Stimulated activated CD4-positive, alpha-beta T cell treated with anti-CD3 and anti-CD28 coated beads, Interleukin-1b, Interleukin-23, amount 100 ng/mL, for 24 hours (primary cell): ENCODE measurements at places on chromosomes 3 and 15.

- DNase-seq: no peak
Measured at GRCh38 chr3:8353364-8353763, 148.3 kb upstream of the LMCD1 start.

- no peak for DNase-seq
Measured at GRCh38 chr3:73213896-73214295, 152.4 kb downstream of the EBLN2 start.

- DNase-seq: no peak
Measured at GRCh38 chr3:184129012-184129411, 6.1 kb upstream of the EIF2B5 start.

DNA sequence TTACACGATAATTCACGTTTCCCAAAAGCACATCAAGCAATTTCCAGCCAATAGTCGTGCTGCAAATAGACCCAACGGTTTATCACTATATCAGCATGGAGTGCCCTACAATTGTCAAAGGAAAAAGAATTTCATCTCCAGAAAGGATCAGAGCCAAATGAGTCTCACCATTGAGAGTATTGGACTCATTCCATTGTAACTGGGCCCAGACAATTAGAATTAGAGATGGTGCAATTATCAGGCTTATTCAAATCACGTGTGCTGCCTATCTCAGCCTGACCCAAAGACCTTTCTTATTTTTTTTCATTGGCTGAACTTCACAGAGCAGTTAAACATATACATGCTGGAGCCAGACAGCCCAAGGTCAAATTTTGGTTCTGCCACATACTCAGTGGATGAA is 87.0 kb upstream of the LRTM1 start:
- DNase-seq: no peak

DNA sequence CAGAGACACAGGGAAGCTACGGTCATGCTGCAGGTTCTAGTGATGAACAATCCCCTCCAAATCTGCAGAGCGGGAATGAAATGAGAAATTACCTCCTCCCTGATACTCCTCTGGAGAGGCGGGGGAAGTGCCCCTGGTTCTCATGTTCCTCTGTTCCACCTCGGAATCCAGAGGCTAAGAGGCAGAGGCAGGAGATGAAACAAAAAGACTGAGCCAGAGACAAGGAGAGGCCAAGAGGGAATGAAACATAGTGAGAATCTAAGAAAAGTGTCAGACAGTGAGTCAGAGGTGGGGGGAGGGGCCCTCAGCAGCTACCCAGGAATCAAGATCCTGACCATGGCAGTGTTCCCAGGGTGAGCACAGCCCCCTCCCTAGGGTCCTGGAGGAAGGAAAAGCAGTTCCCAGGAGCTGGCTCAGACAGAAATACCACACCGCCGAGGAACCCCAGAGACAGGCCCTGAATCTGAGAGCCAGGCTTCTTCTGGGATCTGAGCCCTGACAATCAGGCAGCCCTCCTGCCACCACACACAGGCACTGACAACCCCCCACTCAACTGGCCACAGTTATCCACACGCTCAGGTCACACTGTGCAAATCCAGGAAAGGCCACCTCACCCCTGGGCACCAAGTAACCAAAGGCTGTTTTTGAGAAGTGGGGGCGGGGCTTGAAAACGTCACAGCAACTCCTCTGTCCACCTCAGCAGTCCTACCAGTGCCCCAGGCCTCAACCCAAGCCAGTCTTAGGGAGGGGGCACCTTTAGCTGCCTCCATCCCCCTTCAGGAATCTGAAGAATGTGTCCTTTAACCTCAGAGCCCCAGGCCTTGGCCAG is 2.4 kb downstream of the CSRNP1 start:
- DNase-seq: peak; percentile 58

- DNase-seq: no peak
Measured at GRCh38 chr3:27696906-27697305, 25.2 kb downstream of the EOMES start.

GRCh38 chr3:186308549-186308948 is 53.5 kb downstream of the DGKG start:
- DNase-seq: no peak

DNA sequence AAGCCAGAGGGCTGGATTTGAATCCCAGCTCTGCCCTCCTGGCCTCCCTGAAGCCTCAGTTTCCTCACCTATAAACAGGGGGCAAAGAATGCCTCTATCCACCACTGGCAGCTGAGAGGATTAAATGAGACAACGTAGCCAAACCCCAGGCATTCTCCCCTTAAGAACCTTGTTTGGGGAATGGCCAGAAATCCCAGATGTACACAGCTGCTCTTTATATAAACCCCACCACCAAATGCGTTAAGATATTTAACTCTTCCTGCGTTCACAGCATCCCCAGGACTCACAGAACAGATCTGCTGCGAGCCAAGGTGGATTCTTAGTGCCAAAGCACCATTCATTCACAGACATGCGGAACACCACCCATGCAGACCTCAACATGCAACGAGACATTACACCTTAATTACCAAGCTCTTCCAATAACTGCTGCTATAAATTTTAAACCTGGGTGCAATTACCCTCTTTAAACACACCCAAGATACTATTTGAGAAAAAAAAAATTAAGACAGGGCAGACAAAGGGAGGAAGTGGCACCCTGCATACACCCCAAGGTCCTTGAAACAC is 5.2 kb downstream of the TLE3 start:
- no peak for DNase-seq

- DNase-seq: no peak
Measured at GRCh38 chr3:82390868-82391267, 629.4 kb upstream of the GBE1 start.

GRCh38 chr15:45186771-45187577 is 792 bp downstream of the SHF start:
- no peak for DNase-seq

- DNase-seq: no peak
Measured at GRCh38 chr3:123071146-123071545, 4.3 kb downstream of the PDIA5 start.

DNA sequence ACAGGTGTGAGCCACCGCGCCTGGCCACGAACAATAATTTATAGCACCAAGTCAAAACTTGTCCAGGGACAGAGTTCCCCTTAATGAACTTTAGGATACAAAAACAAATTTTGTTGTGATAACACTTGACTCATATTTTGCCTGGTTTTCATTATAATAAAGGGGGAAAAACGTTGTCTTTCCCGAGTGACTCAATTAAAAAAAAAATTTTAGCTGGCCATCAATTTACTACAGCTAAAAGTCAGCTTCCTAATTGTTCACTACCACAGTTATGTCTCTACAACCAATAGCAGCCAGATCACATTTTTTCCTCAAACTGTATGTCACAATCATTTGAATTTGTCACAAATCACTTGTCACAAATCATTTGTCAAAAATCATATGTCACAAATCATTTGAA is 116.0 kb downstream of the P3H2 start:
- DNase-seq: no peak

DNA sequence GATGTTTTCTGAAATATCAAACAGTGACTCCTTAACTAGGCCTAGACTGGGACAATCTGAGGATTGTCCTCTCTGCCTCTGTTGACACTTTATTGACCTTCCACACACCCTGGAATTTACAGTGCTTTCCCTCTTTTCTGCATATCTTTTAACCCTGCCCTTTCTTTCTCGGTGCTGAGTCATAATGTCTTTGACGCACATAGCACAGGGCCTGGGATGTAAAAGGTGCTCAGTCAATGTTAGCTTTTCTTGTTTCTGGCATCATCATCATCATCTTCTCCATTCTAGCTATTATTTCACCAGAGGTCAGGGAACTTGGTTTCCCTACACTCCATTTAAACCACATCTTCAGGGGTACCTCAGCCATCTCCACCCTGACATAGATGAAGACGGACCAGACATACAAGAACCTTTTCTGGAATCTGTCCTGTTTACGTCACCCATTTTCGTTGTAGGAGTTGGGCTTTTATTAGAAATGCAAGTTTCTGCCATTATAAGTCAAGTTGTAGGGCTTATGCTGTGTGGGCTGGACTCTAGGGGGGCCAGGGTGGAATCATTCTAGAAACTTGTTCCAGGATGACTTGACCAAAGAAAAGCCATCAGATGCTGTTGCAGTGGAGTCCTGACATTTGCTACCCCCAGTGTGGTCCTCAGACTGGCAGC is 46.6 kb downstream of the ZBTB38 start:
- DNase-seq: no peak

DNA sequence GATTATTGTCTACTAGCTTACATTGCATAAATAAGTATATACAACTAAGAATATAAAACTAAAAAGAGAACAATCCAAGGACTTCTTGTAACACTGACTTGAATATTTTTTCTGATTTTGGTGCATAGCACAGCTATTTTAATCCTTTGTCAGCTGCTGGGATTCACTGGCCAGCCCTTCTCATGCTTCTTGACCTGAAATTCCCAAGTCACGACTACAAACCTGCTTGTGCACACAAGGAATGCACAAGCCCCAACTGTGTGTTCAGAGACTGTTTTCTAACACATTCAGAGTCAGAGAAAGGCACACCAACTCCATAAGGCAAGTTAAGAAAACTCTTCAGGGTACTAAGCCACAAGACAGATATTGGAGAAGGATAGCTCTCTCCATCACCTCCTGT is 80.9 kb downstream of the TNIK start:
- DNase-seq: no peak

- DNase-seq: no peak
Measured at GRCh38 chr3:42841332-42841731, 32.1 kb downstream of the ACKR2 start.

DNA sequence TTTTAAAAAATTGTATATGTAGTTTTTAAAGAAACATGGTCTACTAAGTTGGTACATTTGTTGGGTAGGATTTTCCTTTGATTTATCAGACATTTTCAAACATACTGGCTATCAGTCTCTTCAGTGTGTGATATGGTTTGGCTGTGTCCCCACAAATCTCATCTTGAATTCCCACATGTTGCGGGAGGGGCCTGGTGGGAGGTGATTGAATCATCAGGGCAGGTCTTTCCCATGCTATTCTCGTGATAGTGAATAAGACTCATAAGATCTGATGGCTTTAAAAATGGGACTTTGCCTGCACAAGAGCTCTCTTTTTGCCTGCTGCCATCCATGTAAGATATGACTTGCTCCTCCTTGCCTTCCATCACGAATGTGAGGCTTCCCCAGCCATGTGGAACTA is 121.9 kb downstream of the ABI3BP start:
- DNase-seq: no peak

DNA sequence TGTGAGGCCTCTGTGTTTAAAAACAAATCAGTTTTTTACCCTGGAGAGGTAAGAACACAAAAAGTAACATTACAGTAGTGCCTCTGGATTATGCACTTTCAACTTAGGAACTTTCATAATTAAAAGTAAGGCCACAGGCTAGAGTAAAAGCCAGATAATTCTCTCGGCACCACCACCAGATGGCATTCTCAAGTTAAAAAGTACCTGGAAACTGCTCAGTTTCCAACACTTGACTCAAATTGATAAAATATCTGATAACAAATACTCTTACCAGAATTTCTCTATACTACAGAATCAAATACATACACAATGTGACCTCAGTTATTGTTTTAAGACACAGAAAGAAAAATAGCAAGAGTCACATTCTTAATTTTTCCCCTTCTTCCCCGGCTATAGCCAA is 19.9 kb downstream of the SPICE1 start:
- no peak for DNase-seq

DNA sequence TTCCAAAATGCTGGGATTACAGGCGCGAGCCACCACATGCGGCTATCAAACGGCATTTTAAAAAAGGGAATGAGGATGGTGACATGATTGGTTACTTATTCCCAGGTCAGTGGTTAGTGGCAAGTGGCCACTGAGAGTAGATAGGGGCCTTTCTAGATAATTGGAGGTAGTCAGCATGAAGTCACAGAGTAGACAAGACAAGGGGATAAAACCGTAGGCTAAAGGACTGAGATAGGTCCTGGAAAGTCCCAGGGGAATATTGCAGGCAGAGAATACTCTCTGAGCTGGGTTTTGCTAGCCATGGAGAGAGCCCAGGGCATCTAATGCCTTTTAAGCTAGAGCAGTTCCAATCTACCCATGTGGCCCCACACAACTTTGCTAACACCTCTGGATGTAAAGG is 52.2 kb downstream of the KCNAB1 start:
- no peak for DNase-seq

DNA sequence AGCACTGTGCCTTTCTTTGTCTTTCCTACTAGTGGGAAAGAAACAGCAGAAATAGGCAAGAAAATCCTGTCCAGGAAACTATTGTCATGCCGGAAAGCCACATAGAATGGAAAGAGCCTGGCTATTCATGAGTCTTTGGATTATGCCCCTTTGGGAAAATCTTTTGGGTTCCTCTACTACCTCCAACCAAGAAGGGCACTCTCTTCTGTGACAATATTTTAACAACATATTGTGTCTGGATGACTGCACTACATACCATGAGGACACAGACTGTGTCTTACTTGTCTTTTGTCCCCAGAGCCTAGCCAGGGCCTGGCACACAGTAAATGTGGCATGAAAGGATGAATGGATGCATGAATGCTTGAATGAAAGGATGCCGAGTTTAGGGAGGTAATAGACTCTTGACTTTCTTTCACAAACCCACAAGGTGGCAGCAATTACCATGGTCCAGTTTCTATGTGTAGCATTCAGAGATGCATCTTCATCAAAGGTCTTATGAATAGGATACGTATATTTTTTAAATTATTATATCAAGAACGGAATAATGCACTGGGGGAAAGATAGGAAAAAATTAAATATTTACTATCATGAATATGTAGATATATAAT is 30.3 kb downstream of the ARL14 start:
- DNase-seq: no peak

GRCh38 chr3:167864552-167864874 is 129.0 kb downstream of the SERPINI1 start:
- DNase-seq: no peak

- no peak for DNase-seq
Measured at GRCh38 chr15:63474810-63475316, 29.5 kb upstream of the USP3 start.

DNA sequence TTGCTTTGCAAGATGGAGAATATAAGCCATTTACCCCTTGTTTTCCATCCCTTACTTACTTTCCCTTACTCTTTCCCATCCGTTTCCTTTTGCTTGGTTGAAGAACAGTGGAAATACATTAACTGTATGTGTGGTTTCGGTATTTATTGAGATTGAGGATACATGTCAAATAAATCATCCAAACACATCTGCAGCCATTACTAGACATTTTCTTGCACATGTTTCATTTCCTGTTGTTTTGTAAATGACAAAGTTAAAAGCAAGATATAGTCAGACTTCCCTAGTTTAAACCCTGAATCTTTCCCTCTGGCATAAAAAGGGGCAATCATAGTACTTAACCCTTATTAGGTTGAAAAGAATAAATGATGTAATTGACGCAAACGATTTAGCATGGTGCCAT is 82.1 kb upstream of the BCHE start:
- DNase-seq: no peak

DNA sequence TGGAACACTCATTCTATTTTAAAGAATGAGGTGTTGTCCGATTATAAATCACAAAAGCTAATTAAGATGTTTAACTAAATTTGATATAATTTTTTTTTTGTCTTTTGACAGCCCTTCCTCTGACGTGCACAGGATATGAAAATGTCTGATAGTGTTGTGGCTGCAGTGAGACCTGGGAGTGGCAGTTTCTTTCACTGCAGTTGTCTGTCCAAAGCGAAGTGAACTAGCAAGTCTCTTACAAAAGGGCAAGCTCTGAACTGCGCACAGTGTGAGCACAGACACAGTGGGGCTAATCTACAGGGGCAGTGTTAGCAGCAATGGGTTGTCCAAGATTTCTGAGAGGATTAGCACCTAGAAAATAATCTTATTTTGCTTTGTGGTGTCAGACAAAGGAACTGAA is 29.1 kb upstream of the MYRIP start:
- DNase-seq: no peak
